Fibroblast of skin of left quadriceps (primary cell): ENCODE measurements at places on chromosomes 2 and 18.
A peak's percentile ranks its signal among the peaks of the same experiment; 100 is the strongest.

- no peak for DNase-seq
These were observed 50.7 kb downstream of the CIB4 start for GRCh38 chr2:26590508-26590907.

GRCh38 chr2:107111623-107112022, 225.7 kb upstream of the ST6GAL2 start:
- no peak for DNase-seq

GRCh38 chr2:168137510-168138180, 109.8 kb downstream of the STK39 start:
- DNase-seq, result no peak

GRCh38 chr2:234169674-234170073, 119.2 kb downstream of the SPP2 start:
- no peak for DNase-seq

GRCh38 chr18:7584646-7585275, 17.6 kb downstream of the PTPRM start:
- DNase-seq, result no peak

GRCh38 chr18:3494569-3494968, 44.6 kb downstream of the TGIF1 start:
- DNase-seq, result no peak

GRCh38 chr2:39621596-39621995, 44.1 kb upstream of the TMEM178A start:
- DNase-seq, result no peak

GRCh38 chr2:43221763-43222474, 4.5 kb downstream of the ZFP36L2 start:
- DNase-seq, result peak; percentile 91

DNA sequence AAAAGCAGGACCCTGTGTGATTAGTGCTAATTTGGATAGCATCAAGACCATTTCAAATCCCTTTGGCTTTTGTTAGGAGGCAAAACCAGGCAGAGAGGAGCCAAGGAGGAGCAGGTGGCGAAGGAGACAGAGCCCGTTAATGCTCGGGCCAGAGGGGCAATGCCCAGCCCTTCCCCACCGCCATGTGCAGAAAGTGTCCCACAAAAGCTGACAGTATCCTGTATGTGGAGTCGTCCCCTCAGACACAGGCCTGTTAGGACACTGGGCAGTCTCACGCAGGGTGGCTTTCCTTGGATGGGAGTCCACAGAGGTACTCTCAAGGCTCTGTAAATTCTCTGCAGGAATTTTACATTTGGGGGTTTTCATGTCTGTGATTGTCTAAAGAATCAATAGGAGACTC, 44.8 kb upstream of the TFCP2L1 start:
- DNase-seq, result no peak

- no peak for DNase-seq
These were observed 228.3 kb downstream of the PTGR3 start for GRCh38 chr18:74980669-74981068.

- no peak for DNase-seq
These were observed 101.6 kb downstream of the RNF144A start for GRCh38 chr2:7018767-7019166.

- no peak for DNase-seq
These were observed 64.1 kb downstream of the KCNJ3 start for GRCh38 chr2:154762638-154763037.

- DNase-seq, result no peak
These were observed 437.8 kb downstream of the ZNF521 start for GRCh38 chr18:24914171-24914525.
